ENCODE measurements at places on chromosomes 7 and 10.

DNA sequence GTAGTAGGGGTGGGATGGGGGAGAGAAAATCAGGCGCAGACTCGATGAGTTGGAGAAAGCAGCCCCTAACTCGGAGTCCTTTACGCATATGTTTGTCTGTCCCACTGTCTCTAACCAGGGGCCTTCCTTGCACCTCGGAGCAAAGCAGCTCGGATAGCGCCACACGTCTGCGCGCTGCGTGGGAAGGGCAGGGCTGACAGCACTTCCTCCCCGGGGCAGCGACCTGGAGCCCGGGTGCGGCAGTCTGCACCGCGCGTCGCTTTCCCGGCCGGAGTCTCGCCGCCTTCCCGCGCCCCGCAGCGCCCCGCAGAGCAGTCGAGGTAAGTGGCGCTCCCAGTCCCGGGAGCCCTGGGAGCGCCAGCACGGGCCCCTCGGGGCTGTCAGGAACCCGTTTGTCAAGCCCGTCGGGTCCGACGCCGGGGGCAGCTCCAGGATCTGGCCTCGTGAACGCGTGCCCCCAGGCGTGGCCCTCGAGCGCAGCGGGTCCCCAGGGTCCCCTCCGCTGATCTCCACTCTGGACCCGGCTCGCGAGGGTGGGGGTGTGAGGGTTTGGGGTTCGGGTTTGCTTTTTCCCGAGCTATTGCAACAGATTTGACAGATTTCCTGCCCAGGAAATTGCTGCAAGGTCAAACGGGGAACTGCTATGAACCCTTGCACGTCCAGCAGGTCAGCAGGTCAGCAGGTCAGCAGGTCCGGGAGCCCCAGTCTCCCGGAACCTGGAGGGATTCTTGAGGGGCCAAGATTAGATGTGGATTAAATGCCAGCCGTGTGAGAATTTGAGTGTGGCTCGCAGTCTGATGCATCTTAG, 597 bp downstream of the APBB1IP start:
- peak; percentile 82 for DNase-seq

- DNase-seq = no peak
Observed at GRCh38 chr10:73888514-73888913, 14.2 kb upstream of the CAMK2G start.

- peak; percentile 67 for DNase-seq
Observed at GRCh38 chr10:86400705-86401587, 34.4 kb upstream of the GRID1 start.

DNA sequence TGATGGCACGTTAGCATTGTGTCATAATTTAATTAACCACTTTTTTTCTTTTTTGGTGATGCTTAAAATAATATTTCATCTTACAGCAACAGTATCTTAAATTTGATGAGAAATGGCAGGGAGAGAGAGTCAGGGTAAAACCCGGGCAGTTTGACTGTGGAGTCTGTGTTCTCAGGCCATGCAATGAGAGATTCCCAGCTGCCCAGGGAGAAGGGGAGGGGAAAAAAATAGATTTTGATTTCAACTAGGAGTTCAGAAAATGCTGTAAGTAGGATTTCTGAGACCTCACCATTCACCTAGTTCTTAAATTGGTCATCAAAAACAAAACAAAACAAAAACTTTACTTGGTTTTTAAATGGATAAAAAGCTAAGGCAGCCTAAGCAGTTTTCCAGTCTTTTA, 37.4 kb upstream of the XPNPEP1 start:
- no peak for DNase-seq

DNA sequence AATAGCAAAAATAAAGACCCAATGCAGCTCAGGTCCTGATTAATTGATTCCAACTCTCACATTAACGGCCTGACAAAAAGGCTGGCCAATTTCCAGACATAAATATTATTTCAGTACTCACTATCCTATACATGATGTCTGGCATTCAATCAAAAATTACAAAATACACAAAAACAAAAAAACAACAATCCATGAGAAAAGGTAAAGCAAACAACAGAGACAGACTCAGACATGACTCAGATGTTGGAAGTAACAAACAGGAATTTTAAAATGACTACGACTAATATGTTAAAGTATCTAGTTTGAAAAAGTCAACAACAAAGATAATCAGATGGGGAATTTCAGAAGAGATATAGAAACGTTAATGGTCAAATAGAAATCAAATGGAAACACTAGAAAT, 152.8 kb downstream of the AMPH start:
- DNase-seq = no peak

DNA sequence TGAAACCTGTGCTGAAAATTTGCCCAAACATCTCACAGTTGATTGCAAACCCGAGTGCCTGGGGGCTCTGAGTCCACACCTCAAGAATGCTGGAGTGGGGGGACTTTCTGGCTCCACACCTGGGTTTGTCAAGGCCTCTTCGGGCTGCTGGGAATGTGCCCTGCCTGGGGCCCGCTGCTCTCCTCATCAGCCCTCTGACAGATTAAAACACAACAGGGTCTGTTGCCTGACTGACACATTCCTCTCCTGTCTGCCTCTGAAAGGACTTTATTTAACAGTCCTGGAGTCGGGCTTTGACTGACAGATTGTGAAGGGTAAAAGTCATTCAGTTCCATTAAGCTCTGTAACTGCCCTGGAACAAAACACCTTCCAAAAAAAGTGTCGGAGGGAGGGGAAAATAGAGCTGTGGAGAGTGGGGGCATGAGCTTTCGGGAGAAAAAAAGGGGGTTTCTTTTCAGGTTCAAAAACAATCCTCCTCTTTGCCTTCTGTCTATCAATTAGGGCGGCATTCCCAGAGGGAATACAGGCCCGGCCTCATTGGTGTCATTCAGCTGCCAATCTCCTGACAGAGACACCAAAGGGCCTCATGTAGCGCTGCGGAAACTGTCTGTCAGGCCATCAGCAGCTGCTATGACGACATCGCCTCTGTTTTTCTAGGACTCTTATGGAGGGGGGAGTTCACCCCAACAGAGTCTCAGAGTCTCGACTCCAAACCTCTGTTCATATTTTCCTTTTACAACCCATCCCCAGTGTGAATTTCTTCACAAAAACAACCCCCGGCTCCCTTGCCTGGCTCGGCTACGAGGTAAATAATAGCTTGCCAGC, 398.8 kb upstream of the NFE2L3 start:
- DNase-seq = no peak

- DNase-seq = no peak
Observed at GRCh38 chr10:90087197-90088023, 386.0 kb downstream of the KIF20B start.

GRCh38 chr10:51832652-51833383, 133.4 kb upstream of the CSTF2T start:
- DNase-seq = peak; percentile 7

DNA sequence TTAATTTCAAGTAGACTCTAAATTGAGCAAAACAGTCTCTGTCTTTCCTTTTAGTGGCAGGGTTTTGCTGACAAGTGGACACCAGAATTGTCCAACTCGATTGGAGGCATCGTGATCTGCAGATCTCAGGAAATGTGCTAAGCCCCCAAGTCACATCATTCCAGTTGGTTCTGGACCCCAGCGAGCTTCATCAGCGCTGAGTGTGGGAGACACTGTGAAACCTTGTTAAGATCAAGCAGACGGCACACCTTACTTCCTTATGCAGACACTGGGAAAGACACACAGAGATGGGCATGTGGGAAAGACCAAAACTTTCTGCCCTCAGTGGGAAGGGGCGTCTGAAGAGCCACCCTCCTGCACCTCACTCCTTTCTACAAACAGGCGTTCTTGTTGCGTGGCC, 440.8 kb downstream of the GLRX3 start:
- no peak for DNase-seq

DNA sequence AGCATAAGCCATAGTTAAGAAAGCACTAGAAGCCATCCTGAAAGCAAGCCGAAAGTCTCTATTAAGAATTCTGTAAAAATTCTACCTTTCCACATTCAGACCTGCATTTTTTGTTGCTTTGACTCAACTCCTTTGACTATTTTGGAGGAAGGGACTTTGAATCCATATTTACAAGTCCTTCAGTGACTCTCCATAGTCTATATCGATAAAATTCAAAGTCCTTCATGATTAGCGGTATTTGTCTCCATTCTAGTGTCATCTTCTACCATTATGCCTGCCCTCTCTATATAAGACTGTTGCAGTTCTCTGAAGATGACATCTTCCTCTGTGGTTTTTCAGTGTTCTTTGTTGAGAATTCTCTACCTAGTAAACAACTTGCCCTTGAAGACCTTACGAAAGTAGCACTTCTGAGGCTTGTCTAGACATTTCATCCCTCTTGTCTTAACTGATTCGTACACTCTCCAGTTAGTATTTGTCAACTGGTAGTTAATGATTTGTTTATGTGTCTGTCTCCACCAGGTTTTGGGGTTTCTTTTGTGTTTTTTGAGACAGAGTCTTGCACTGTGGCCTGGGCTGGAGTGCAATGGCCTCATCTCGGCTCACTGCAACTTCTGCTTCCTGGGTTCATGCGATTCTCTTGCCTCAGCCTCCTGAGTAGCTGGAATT, 1.7 kb downstream of the CCSER2 start:
- peak; percentile 75 for DNase-seq

DNA sequence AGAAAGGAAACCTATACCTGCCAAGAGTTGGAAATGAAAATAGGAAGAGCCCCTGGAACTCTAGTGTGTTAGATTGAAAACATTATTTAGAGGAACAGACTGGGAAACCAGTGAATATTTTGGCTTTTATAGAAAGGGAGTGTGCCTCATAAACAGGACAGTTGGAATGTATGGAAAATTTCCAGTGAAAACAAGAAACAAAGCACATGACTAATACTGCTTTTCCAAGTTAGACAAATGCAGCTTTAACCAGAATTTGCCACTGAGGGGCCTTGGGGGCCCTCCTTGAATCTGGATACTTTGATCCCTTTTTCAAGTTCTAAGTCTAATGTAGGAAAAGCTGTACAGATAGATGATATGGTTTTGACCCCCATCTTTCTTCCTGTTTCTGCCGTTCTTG, 21.2 kb downstream of the ITGB8 start:
- no peak for DNase-seq

GRCh38 chr10:122148876-122149560, 122.1 kb upstream of the BTBD16 start:
- DNase-seq = no peak

DNA sequence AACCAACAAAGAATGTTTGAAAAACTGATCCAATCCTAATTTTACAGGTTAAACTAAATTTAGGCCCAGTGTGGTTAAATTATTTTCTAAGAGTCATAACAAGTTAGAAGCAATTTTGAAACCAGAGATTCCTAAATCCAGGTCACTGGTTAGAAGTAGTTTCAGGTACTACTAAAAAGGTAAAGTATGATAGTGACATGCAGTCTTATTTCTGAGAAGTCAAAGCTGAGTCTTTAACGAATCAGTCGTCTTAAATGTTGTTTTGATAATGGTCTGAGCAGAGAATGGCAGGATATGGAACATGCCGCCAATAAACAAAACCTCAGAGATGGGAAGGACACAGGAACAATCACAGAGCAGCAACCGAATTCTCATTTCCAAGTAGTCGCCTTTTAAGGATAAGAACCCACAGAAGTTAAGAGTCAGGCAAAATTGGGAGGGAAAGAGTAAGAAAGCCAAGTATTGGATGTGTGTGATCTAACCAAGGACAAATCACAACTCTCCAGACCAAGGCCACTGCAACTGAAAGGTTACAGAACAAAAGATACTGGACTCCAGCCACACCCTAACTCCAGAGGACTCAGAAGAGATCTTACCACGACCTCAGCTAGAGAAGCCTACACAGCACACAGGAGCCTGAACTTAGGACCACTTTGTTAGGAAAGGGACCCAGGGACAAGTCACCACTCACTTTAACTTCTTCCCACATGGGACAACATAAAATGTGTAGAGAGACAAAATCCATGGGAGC, 19.7 kb downstream of the TMEM243 start:
- DNase-seq = no peak

DNA sequence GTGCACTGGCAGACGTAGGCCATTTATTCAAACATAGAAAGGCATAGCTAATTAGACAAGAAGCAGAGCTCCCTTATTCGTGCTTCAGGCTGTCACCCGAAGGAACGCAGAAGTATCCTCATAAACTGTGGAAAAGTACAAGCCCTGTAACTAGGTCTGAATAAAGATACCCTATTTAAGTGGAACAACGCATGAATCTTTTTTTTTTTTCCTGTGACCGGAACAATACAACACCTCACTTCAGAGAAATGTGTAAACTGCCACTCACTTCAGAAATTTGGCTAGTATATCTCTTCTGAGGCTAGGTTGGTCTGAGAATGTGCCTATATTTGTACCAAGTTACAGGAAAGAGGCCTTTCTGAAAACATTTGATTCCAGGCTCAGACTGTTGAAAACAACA, 8.0 kb upstream of the CSTF2T start:
- DNase-seq = no peak

DNA sequence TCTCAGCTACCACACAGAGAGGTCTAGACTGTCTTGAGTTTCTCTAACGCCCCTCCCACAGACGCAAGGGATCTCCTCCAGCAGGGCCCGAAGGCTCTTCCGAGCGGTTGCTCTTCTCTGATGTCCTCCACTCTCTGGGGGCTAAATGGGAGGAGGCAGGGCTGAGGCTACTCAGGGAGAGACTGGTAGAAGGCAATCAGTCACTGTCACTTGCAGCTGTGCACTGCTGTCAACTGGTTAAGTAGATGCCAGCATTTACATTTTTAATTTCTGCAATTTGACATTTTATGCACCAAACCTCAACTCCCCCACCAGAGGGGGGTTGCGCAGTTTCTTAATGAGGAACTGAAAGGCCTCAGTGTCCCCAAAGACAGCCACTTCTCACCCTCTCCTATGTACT, 442.8 kb downstream of the PLXNA4 start:
- no peak for DNase-seq

- DNase-seq = no peak
Observed at GRCh38 chr10:56370217-56371113, 9.4 kb upstream of the ZWINT start.

GRCh38 chr10:79627075-79627474, 16.3 kb downstream of the SFTPA1 start:
- no peak for DNase-seq

DNA sequence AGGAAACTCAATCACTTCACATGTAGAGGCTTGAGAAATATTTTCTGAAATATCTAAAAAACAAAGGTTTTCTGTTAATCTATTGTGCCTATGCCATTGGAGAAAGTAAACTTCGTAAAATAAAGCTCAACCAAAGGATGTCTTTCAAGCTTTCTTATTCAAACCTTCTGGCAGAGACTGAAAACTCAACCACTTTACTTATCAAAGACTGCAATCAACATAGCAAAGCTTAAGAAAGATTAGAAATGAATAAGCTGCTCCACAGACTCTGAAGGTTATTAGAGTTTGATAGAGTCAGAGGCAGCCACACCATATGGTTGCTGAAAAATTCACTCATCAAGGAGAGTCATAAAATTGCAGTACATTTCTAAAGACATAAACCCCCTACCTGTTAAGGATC, 245.8 kb upstream of the MEOX2 start:
- DNase-seq = no peak

- no peak for DNase-seq
Observed at GRCh38 chr7:44184873-44185446, 4.3 kb downstream of the GCK start.

GRCh38 chr7:19056305-19056704, 61.1 kb downstream of the TWIST1 start:
- no peak for DNase-seq

- DNase-seq = no peak
Observed at GRCh38 chr10:34408381-34408780, 406.7 kb downstream of the PARD3 start.

All from CD4-positive, CD25-positive, alpha-beta regulatory T cell (primary cell).